ENCODE measurements at places on chromosomes 1 and 21.
A peak's percentile ranks its signal among the peaks of the same experiment; 100 is the strongest.

GRCh38 chr1:203771901-203772301 lies 6.9 kb downstream of the LAX1 start:
- no peak for DNase-seq

DNA sequence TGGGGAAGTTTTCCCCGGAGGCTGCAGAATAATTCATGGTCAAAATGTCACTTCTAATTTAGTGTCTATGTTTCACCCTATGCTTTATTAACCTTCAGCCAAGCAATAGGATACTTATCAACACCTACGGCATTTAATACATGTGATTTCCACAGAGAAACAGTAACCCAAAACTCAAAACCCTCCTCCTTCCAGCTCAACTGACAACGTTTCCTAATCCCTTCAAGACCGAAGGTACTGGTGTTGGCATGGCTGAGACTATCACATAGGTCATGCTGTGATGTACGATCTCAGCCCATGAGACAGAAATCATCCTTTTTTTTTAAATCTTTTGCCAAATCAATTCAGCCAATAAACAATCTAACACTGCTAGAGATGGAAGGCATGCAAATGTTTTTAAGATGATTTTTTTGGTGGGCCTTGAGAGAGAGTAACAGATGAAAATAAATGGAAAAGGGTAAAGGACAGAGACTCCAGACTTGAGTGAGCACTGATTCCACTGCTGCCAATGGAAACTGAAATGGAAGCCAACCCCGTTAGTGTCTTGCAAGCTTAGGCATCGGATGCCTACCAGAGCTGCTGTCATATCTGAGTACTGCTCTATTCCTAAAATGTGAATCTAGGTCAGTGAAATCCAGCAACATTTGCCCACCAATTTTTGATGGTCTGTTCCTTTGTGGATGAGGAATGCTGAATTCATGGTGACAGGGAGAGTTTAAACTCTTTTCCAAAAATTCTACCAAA lies 63.4 kb upstream of the BCL10 start:
- DNase-seq, result no peak

GRCh38 chr1:23865543-23865930 lies 2.6 kb downstream of the FUCA1 start:
- DNase-seq, result no peak

DNA sequence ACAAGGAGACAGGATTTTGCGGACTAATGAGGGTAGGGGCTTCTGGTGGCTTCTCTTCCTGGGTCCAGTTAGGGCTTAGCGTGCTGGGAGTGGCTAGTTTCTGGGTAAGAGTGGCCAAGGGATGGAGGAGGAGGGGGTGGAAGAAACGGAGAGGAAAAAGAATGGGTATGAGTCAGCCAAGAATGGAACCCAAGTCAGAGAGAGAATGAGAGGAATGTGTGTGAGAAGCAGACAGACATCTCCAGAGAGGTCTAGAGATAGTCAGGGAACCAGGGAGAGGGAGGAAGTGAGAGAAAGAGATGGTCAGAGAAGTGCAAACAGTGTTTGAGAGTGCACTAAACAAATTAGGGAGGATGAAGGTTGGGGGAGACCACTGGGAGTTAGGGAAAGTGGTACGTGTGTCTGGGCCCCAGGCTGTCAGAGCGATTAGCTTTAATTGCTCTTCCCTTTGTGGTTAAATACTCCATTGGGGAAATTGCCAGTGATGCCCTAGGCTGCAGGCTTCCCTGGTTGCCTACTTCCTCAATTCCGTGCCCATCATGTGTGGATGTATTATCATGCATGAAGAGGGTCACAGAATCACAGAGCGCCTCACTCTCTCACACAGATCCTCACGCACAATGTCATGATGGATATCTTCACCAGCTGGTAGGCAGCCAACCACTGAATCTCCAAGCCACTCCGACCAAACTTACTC lies 1.4 kb downstream of the PEA15 start:
- DNase-seq, result no peak

GRCh38 chr1:41333146-41333784 lies 28.0 kb upstream of the FOXO6 start:
- peak; percentile 47 for DNase-seq
